CD14-positive monocyte (primary cell): ENCODE measurements at places on chromosomes 6 and 20. TPM values are rescaled to one million over a fixed set of nuclear protein-coding genes. Genes with fewer than 3 reads are reported as not detected.

- peaks cover 37% of the 10 kb centered on the region for H3K4me1 ChIP-seq
- no peaks in the 10 kb centered on the region for H3K27me3 ChIP-seq
- H3K27ac ChIP-seq = no peak overlapping the region
- H3K4me3 ChIP-seq = no peak overlapping the region
- no peaks in the 10 kb centered on the region for H3K36me3 ChIP-seq
Observed at GRCh38 chr6:26086211-26086610, 1.0 kb upstream of the HFE start.

DNA sequence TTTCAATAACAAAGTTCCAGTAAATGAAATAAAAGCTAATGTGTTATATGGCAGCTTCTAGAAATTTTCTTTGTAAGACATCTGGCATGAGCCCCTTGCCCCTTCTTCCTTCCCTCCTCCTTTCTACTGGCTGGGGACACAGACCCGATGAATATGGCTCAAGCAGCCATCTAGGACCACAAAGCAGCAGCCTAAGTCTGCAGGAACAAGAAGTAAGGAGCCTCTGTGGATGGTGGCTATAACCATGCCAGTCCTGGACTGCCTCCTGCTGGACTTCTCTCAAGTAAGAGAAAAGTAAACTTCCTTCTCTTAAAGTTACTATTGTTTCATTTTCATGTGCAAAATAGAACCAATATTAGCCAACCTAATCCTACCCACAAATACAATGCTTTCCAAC lies 114.9 kb upstream of the DST start:
- peak; percentile 48 for DNase-seq
- H3K4me1 ChIP-seq = peaks cover 8% of the 10 kb centered on the region
- no peaks in the 10 kb centered on the region for H3K36me3 ChIP-seq
- H3K4me3 ChIP-seq = no peak overlapping the region
- H3K27ac ChIP-seq = no peak overlapping the region

GRCh38 chr6:36187446-36187845 lies 9.1 kb upstream of the BRPF3 start:
- H3K27ac ChIP-seq = peak overlapping the region; percentile 61
- peak overlapping the region; percentile 28 for H3K4me3 ChIP-seq
- H3K4me1 ChIP-seq = peaks cover 11% of the 10 kb centered on the region
- peak; percentile 29 for DNase-seq
- no peaks in the 10 kb centered on the region for H3K27me3 ChIP-seq

DNA sequence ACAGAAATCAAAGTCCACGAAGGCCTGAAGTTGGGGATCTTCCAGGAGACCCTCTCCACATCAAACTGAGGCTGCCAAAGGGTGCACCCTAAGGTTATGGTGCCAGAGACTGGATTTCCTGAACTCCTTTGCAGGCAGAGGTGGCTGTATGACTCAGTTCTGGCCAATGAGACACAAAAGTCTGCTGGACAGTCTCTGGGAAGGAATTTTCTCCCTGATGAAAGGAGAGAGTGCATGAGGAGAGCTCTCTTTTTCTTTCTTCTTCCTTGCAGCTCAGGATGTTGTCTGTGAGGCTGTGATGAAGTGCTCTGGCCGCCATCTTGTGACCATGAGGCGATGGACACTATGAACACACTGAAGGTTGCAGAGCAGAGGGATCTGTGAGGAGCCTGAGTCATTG lies 85.2 kb downstream of the MDGA1 start:
- H3K4me3 ChIP-seq = no peak overlapping the region
- no peaks in the 10 kb centered on the region for H3K4me1 ChIP-seq

DNA sequence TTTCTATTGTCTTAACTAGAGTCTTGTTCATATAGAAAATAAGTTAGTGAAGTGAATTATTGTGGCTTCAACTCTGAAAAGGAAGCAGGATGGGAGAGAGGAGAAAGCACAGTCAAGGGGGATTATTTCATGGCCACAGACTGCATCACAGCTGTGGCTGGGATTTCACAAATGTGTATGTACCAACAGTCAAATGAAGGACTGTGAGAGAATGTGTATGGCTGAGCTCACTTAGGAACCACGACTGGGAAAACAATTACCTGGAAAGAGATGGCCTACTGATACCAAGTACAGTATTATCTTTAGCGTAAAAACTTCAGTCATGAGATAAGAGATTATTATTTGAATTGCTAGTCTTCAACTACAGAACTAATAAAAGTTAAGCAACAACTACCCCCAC lies 54.9 kb downstream of the SESN1 start:
- DNase-seq = no peak
- H3K36me3 ChIP-seq = no peaks in the 10 kb centered on the region
- peaks cover 4% of the 10 kb centered on the region for H3K4me1 ChIP-seq
- no peak overlapping the region for H3K4me3 ChIP-seq
- H3K27me3 ChIP-seq = no peaks in the 10 kb centered on the region

DNA sequence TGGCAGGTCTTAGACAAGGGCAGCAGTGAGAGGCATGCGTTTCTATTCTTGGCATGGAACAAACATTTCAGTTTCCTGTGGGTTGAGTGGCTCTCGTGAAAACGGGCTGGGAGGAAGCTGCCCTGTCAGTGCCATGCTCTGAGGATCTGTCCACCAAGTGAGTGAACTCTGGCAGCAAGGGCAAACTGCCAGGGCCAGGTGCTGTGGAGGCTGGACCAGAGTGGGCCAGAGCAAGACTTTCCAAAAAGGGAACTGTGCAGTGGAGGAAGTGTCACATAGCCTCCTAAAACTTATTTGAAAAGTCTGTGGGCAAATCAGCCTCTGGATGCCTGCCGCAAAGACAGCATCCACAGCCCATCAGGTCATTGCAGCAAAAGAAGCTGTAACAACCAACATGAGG lies 44.2 kb upstream of the TAB2 start:
- no peaks in the 10 kb centered on the region for H3K36me3 ChIP-seq
- H3K27me3 ChIP-seq = no peaks in the 10 kb centered on the region
- DNase-seq = peak; percentile 28
- H3K4me1 ChIP-seq = peaks cover 69% of the 10 kb centered on the region

GRCh38 chr6:53239526-53239925 lies 90.9 kb upstream of the GCM1 start:
- peak overlapping the region; percentile 86 for H3K27ac ChIP-seq
- H3K4me3 ChIP-seq = no peak overlapping the region
- H3K36me3 ChIP-seq = no peaks in the 10 kb centered on the region
- DNase-seq = no peak
- H3K4me1 ChIP-seq = peaks cover 64% of the 10 kb centered on the region

DNA sequence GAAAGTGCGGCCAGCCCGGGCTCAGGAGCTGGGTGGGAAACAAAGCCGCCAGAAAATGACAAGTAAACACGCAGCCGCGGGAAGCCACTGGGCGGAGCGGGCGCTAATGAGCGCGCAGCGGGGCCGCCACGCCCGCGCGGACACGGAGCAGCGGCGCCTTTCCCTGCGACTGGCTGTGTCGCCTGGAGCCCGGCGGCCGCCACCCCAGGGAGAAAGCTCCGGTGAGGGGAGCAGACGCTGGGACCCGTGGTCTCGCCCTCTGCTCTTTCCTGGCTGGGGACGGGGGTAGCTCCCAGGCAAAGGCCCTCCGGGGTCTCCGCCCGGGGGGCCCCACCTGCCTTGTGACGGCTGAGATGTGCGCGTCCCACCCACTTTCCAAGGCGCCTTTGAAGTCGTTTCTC lies 54.9 kb downstream of the PRR18 start:
- no peaks in the 10 kb centered on the region for H3K36me3 ChIP-seq
- DNase-seq = peak; percentile 77
- H3K4me3 ChIP-seq = peak overlapping the region; percentile 59
- no peaks in the 10 kb centered on the region for H3K27me3 ChIP-seq
- H3K4me1 ChIP-seq = peaks cover 22% of the 10 kb centered on the region
- H3K27ac ChIP-seq = peak overlapping the region; percentile 59

DNA sequence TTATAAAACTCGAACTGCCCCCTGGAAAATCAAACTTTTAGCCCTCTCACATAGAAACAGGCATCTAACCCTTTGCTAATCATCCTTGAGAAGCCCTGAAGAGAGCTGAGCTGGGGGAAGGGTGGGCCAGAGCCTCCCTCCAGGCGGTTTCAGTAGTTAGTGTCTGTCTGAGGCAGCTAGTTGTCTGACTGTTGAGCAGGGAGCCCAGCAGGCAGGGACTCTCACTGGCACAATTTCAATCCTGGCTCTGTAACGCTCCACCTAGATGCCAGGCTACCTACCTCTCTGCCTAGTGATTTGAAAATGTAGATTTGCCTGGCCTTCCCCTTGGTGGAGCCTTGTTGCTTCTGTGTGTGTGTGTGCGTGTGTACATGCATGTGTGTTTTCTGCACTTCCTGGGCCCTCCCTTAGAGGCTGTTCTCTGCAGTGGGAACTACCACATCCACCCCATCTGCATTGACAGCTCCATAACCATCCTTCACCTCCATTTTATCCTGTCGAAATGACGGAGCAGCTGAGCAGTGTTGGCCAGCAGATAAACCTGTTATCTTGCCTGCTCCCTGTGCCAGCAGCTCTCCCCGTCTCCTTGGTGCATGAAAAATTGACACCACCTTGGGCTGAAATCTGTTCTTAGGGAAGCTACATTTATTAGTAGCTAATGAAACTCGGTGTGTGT lies 69.6 kb upstream of the VSTM2L start:
- H3K4me3 ChIP-seq = no peak overlapping the region
- no peaks in the 10 kb centered on the region for H3K27me3 ChIP-seq
- no peak for DNase-seq
- peaks cover 10% of the 10 kb centered on the region for H3K36me3 ChIP-seq
- no peaks in the 10 kb centered on the region for H3K4me1 ChIP-seq
- no peak overlapping the region for H3K27ac ChIP-seq

The ZNF165 gene
- 0.08 TPM for polyA plus RNA-seq

The CST7 gene
- polyA plus RNA-seq = 3.2 TPM

The ULBP2 gene
- 0.31 TPM for polyA plus RNA-seq
